Activated T-cell treated with anti-CD3 and anti-CD28 coated beads for 48 hours (primary cell): ENCODE measurements at places on chromosomes 5 and 9.

DNA sequence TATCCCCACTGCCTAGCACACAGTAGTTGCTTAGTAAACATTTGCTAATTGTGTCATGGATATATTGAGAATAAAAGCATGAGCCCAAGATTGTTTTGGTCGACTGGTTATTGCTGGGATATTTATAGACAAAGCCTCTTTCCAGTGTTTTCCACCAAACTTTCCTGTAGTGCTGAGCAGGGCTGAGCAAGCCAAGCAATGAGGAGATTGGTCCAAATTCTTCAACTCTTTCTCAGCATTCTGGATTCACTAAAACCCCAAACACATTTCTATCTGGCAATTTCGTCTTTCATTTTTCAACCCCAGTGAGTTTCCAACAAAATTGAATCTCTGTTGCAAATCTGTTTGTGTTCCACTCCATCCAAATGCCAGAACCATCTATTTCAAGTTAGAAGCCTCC, 31.9 kb upstream of the TARS1 start:
- DNase-seq = no peak

DNA sequence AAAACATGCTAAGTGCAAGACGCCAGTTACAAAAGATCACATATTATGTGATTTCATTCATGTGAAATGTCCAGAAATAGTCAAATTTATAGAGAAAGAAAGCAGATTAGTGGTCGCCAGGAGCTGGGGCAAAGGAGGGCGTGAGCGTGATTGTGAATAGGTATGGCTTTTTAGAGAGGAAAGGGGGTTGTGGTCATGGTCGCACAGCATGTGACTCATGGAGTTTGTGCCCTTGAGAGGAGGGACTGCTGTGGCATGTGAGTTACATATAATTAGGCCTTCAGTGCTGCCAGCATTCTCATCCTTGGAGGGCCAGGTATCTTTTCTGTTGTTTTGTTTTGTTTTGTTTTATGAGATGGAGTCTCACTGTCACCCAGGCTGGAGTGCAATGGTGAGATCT, 21.2 kb upstream of the MARCHF6 start:
- DNase-seq = no peak

- DNase-seq = no peak
These were observed 399.5 kb downstream of the ENC1 start for GRCh38 chr5:74240783-74241750.

- DNase-seq = no peak
These were observed 504.7 kb downstream of the CCDC171 start for GRCh38 chr9:16057541-16057940.

- no peak for DNase-seq
These were observed 102.1 kb downstream of the SUSD1 start for GRCh38 chr9:112072721-112073638.

DNA sequence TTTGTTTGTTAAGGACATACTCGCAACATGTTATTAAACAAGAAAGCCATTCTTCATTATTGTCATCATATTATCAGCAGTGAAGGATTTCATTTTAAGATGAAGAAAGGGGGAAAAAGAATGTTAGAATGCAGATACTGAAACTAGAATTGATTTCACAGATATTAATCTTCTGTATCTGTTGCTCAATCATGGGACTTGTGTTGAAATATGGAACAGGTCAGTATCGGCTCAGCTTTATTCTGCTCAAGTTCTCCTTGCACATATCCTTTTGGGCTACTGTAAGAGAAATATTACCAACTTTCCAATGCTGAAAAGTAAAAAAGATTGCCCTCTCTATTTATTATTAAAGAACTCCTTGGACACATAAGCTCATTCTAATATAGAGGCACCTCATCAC, 13.8 kb upstream of the ANXA1 start:
- no peak for DNase-seq

DNA sequence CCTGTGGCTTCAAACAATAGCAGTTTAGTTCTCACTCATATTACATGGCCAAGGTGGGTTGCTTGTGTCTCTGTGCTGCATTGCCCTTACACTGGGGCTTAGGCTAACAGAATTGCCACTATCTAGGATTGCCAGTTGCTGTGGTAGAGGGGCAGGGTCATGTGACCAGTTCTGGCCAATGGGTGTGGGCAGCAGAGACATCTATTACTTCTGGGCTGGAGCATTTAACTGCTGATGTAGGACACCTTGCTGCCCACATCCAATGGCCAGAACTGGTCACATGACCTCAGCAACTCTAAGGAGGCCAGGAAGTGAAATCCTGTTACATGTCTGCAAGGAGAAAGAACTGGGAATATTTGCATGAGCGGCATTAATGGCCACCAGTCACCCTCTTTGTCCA, 199.3 kb downstream of the C9orf152 start:
- no peak for DNase-seq

- DNase-seq = no peak
These were observed 24.4 kb upstream of the PPP1R2B start for GRCh38 chr5:156825688-156826087.

DNA sequence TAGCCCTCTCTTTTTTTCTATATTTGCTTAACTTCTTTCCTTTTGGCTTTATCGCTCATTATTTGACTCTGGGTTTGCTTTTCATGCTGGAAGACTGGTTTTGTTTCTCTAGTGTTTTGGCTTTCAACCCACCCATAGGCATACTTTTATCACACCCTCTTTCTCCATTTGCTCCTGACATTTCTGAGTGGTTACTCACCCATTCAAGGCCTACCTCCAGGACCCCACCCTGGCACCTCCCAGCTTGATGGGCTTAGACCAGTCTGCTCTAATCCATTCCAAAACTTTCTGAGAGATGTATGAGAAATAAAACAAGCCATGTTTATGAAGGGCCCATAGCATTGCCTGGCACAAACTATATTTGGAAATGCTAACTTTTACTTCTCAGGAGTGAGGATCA, 18.1 kb downstream of the C6 start:
- no peak for DNase-seq

DNA sequence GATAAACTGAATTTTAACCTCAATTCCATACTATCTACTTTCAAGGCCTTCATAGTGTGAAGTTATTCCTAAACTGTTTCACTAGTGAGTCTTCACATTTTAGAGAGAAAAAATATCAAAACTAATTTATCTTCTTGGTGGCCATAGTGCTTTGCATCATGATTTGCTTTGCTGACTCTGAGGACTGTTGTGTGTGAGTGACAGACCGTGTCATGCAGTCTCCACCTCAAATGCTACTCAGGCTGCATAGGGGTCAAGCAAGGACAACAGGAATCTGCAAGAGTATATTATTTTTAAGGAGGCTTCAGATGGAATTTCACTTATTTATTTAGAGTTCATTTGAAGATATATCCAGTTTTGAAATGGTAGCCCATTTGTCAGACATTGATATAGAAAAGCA, 34.5 kb downstream of the MACIR start:
- DNase-seq = no peak

DNA sequence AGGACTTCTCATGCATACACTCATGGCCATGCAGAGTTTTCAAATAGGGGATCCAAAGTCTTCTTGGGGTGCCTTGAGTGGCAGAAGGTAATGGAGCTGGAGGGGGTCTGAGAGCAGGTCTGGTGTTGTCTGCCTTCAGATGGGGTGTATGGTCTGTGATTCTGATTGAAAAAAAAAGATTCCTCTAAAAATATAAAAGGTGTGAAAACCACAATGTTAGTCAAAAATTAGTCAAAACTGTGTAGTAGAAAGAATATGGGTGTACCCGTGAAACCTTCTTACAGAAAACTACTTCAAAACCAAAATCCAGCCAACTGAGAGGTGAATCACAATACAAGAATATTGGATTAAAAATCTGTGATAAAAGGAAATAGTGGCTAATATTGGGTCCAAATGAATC, 20.1 kb downstream of the DOCK2 start:
- no peak for DNase-seq

- DNase-seq = no peak
These were observed 29.2 kb downstream of the RUSC2 start for GRCh38 chr9:35518981-35519679.

DNA sequence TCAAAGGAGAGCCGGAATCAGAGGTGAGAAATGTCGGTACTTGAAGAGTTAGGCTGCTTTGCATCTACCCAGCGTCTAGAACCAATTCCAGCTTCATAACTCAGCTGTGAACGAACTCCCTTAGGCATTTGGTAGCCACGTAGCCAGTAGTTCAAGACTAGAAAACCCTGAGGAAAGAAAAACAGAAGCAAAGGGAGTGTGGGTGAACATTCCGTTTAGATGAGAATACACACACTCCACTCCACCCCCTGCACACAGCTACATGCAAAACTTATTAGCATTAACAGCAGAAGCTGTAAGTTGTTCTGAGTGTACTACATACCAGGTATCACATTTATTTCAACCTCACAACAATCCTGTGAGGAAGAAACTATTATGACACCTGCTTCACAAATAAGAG, 78.3 kb downstream of the SMIM23 start:
- no peak for DNase-seq

- no peak for DNase-seq
These were observed 47.2 kb upstream of the PCAT7 start for GRCh38 chr9:94507531-94508258.

DNA sequence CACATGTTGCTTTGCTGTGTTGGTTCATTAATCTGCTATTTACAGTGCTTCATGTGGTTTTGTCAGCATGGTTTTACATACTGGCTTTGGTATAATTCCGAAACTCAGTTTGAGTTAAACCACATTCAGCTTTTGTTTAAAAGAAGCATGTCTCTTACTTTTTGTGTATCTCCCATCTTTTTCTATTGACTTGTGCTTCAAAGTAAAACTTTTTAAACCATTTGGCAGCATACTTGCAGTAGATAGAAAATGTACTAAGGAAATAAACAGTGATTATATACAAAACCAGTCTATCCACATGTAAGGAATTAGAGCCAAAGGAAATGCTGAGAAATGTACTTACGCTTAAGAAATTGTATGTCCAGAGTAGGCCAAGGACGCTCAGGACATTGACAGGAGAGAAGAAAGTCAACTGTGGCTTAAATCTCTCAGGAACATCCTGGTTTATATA, 286.9 kb downstream of the ARHGEF28 start:
- DNase-seq = no peak

GRCh38 chr9:131589124-131589711, 43.9 kb downstream of the PRRT1B start:
- no peak for DNase-seq

DNA sequence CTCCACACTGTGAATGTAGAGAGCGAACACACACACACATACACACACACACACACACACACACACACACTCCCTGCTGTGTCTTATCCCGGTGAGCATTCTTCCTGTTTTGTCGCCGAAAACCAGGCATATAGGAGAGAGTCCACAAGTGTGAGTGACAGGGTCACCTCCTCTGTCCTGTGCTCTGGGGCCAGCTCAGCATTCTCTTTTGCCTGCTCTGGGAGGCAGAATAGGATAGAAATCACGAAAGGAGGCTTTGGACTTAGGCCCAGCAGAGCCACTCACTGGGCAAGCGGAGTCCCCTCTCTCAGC, 3.0 kb downstream of the LAMC3 start:
- DNase-seq = no peak

DNA sequence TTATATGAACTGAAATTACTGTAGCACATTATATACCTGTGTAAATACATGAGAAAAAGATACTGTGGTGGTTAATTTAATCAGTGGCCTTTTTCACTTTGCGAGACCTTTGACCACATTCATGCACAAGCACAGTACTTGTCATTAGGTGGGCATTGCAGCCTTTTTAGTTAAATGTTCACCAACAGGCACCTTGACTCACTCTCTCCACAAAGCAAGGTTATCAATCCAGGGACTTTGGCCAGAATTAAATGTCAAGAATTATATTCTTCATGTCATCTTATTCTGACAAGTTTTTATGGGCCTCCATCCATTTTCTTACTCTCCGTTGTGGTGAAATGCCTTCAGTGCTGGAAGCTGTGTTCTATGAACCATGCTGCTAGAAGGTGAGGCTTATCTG, 72.2 kb downstream of the AOPEP start:
- DNase-seq = no peak

GRCh38 chr5:90965110-90965685, 406.6 kb downstream of the ADGRV1 start:
- DNase-seq = no peak

- DNase-seq = no peak
These were observed 522.2 kb downstream of the ACTL7B start for GRCh38 chr9:108333530-108333983.

GRCh38 chr9:104107799-104108198, 13.7 kb downstream of the SMC2 start:
- DNase-seq = no peak

- no peak for DNase-seq
These were observed 41.7 kb upstream of the ARRDC3 start for GRCh38 chr5:91424638-91425436.

DNA sequence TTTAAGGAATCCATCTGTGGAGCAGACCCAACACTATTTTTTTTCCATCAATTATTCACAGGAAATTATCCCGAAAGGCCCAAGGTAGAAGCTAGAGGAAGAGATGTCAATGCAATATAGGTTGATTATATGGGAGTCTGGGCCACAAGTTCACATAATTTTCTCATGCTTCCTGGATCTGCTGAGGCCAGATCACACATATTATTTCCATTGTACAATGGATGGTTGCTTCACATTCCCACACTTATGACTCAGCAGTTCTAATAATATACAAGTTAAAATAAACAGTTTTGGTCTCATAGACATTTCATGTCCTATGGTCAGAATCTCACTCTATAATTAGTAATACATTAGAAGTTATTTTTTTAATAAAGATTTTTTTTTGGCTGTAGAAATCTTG, 66.0 kb upstream of the PTPRD start:
- DNase-seq = no peak

DNA sequence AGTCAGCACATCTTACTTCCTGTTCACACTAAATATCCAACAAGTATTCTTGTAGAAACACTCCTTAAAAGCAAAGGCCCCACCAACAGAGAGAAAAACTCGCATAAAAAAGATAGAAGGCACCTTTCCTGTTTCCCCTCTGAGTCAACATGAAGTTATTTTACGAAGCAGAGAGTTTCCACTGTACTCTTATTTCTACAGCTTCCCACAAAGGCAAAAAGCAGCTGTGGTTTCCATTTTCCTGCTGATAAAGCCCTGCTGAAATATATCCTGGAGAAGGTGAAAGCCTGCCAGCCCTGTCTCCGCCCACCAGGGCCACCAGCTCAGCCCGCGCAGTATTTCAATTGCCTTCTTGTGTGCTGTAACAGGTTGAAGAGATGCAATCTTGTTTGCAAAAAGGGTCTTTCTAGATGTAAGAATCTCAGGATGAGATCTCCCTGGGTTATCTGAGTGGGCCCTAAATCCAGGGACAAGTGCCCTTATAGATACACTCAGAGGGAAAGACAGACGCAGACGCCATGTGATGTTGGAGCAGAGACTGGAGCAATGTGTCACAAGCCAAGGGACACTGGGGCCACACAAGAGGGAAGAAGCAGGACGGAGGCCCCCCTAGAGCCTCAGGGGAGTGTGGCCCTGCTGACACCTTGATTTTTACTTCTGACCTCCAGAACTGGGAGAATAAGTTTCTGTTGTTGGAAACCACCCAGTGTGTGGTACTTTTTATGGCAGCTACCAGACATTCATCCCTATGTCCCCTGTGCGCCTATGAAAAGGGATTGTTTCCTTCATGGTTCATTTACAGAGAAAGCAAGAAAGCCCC, 19.9 kb downstream of the SEMA4D start:
- DNase-seq = no peak
